ENCODE measurements at places on chromosomes 3 and 15.

DNA sequence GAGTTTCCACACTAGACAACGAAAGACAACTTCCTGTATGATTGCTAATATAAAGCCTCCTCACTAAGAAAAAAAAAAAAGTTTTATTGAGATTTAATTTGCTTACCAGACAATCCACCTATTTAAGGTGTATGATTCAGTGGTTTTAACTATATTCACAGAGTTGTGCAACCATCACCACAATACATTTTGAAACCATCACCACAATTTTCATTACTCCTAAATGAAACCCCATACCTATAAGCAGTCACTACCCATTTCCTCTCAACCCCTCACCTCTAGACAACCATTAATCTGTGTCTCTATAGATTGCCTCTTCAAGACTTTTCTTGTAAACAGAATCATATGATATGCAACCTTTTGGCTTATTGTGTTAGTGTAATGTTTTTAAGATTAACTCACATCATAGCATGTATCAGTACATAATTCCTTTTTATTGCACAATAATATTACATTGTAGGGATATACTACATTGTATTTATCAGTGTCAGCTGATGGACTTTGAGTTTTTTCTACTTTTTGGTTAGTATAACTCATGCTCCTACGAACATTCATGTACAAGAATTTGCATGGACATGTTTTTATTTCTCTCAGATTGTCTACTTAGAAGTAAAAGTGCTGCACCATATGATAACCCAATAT, 339.7 kb downstream of the NLGN1 start:
- no peak for DNase-seq

GRCh38 chr3:101138817-101139216, 145.6 kb upstream of the ABI3BP start:
- DNase-seq: no peak

DNA sequence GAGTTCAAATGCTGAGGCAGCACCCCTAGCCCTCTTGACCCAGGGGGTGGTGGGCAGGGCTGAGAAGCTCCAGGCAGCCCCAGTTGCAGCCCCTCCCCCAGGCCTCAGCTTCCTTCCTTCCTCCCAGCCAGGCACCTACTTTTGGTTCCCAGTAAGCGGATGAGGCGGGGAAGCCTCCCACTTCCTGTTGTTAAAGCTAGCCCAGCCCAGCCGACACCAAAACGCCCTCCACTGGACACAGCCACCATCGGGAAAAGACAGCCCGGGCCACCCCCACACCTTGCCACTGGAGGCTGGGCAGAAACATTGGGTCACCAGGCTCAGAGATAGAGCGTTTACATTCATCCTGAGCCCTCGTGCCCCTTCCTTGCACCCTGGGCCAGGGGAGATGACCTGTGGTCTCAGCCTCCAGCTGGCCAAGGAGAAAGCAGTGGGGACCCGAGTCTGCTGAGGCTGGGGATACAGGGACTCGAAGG, 3.5 kb downstream of the DUSP7 start:
- DNase-seq: peak; percentile 88

GRCh38 chr15:100740138-100740537, 137.7 kb downstream of the ASB7 start:
- no peak for DNase-seq

DNA sequence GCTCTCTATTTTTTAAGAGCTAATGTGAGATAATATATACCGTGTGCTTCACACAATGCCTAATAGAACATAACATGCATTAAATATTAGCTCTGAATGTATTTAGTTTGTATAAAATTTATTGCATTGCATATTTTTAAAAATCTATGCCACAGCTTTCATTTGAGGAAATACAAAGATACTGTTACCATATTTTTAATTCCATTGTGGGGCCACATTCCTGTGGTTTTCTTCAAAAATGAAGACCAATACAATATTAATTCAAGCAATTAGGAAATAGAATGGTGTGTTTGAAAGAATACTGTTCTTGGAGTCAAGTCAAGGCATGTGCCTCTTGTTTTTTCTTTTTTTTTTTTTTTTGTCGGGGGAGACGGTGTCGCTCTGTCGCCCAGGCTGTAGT, 95.4 kb upstream of the CADPS start:
- DNase-seq: no peak

DNA sequence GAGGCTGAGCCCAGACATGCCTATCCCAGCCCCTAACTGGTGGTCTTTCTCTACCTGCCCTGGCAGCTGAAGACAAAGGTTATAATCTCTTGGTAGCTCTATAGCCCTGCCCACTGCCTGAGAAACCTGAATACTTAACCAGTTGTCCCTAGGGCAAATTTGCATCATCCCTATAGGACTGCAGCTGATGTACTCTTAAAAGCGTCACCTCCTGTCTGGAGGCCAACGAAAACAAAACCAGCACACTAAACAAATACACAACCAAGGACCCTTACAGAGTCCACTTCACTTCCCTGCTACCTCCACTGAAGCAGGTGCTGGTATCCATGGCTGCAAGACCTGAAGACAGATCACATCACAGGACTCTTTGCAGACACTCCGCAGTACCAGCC, 98.0 kb downstream of the KCNAB1 start:
- no peak for DNase-seq

DNA sequence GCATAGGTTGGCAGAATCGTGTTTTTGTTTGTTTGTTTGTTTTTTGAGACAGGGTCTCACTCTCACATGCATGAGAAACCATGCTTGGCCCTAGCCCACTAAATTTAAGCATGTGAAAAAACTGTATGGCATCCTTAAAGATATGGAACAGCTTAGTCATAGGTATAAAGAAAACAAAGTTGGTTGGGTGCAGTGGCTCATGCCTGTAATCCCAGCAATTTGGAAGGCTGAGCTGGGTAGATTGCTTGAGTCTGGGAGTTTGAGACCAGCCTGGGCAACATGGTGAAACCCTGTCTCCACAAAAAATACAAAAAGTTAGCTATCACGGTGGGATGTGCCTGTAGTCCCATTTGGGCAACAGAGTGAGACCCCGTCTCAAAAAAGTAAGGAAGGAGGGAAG, 25.2 kb downstream of the EXD1 start:
- no peak for DNase-seq

DNA sequence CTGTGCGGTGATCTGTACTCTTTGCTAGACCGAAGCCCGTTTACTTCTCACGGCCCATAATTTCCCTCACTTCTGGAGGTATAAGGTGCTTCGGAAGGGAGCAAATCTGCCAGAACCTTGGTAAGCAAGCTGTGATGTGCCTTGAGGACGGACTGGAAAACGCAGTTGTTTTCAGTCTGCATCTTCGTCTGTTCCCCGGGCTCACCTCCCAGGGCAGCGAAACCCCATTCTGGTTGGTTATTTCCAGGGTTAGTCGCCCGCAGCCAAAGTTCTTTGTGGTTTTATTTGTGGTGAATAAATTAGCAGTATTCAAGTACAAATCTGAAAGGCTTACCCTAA, 401 bp downstream of the RAMAC start:
- peak; percentile 18 for DNase-seq

DNA sequence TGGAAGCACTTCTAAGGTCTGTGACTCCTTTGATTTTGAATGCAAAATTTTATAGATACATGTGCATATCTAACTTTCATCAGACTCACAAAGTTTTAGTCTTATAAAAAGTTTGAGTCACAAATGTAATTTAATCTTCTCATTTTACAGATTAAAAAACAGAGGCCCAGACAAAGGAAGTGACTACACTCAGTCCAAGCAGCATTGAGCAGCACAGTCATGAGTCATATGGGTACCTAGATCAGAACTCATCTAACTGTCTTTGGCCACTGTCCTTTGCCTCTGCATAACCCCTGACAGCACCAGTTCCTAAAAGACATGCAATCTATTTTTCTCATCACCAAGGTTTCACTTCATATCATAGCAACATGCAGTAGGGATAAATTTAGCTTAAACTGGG, 210.7 kb upstream of the KCNH8 start:
- DNase-seq: no peak

GRCh38 chr3:139301183-139301582, 42.6 kb upstream of the MRPS22 start:
- DNase-seq: no peak

- no peak for DNase-seq
Measured at GRCh38 chr3:134313847-134314587, 60.2 kb downstream of the AMOTL2 start.

GRCh38 chr15:52677593-52678467, 1.4 kb downstream of the ATOSA start:
- DNase-seq: peak; percentile 51

DNA sequence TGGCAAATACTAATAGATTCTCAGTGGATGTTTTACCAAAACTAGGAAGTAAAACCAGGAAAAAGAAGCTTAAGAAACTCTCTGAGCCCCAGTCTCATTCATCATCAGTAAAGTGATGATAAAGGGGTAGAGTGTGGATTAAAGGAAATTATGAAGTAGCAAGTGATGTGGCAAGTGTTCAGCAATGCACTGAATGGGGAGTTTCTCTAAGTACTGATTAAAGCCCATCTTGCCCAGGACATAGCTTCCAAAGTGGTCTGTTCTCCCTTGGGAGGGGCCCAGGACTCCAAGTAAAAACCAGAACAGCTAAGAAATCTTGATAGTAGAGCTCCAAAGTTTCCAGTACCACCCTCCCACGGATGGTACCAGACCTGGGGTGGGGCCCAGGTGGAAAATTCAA, 137.3 kb downstream of the WNT5A start:
- no peak for DNase-seq

DNA sequence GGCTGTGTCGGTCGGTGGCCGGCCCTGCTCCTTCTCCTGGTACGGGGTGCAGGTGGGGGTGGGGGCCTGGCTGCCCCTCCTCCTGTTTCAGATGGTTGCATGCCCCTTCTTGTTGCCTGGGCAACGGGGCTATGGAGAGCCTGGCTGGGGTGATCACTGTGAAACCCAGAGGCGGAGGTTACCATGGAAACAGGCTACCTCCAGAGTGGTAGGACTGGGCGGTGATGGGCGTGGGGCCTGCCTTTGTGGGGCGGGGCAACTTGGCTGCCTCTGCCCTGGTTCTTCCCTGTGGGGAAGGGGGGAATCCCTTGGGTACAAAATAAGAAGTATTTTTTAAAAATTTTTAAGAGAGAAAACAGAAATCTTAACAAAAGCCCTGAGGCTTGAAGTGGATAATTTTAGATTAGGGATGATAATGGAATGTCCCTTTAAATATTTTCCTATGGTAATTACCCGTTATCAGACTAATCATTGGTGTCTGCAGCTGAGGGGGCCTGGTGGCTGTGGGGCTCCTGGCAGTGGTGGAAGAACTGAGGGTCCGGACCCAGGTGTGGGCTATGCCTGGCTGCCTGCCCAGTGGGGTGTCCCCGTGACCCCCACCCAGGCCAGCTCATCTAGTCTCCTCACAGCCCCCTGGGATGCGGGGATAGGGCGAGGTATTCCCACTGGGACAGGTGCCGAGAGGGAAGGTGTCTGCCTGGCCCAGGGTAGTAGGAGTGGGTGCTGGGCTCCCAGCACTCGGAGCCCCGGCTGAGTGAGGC, 32.5 kb downstream of the PLXNA1 start:
- no peak for DNase-seq

- DNase-seq: no peak
Measured at GRCh38 chr15:74763416-74763815, 14.8 kb downstream of the CYP1A2 start.

GRCh38 chr15:90099868-90100831, 2.1 kb downstream of the IDH2 start:
- peak; percentile 17 for DNase-seq

- peak; percentile 98 for DNase-seq
Measured at GRCh38 chr15:70348581-70349344, 251.0 kb upstream of the TLE3 start.
